Chondrocyte (in vitro differentiated cells): ENCODE measurements at places on chromosomes 5 and 9. TPM values are rescaled to one million over a fixed set of nuclear protein-coding genes. Genes with fewer than 3 reads are reported as not detected.

GRCh38 chr5:140181525-140181924 is 6.5 kb downstream of the CYSTM1 start:
- H3K4me1 ChIP-seq: peaks cover 20% of the 10 kb centered on the region
- H3K27me3 ChIP-seq: no peaks in the 10 kb centered on the region
- H3K4me3 ChIP-seq: no peak overlapping the region
- no peak for DNase-seq
- no peaks in the 10 kb centered on the region for H3K36me3 ChIP-seq

DNA sequence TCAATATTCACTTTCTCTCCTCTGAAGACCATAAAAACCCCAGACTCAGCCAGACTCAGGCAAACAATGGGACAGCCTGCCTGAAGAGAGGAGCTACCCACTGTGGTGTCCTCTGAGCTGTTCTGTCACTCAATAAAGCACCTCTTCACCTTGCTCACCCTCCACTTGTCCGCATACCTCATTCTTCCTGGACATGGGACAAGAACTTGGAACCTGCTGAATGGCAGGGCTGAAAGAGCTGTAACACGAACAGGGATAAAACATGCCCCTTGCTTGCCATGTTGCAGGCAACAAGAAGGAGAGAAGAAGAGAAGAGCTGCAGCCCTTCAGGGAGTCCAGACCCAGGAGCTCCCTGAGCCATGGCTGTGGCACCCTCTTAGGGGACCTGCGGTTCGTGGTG is 86.8 kb upstream of the SEMA6A start:
- no peak overlapping the region for H3K27ac ChIP-seq
- peaks cover 11% of the 10 kb centered on the region for H3K4me1 ChIP-seq
- peaks cover 5% of the 10 kb centered on the region for H3K27me3 ChIP-seq
- no peaks in the 10 kb centered on the region for H3K36me3 ChIP-seq
- H3K4me3 ChIP-seq: no peak overlapping the region

DNA sequence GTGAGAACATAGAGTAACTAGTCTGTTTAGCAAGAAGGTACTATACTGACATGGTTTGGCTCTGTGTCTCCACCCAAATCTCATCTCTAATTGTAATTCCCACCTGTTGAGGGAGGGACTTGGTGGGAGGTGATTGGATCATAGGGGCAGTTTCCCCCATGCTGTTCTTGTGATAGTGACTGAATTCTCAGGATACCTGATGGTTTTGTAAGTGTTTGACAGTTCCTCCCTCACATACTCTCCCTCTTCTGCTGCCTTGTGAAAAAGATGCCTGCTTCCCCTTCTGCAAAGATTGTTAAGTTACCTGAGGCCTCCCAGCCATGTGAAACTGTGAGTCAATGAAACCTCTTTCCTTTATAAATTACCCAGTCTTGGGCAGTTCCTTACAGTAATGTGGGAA is 240.4 kb upstream of the ST8SIA4 start:
- no peaks in the 10 kb centered on the region for H3K36me3 ChIP-seq
- peaks cover 3% of the 10 kb centered on the region for H3K27me3 ChIP-seq
- DNase-seq: no peak
- H3K4me3 ChIP-seq: no peak overlapping the region
- no peak overlapping the region for H3K27ac ChIP-seq

DNA sequence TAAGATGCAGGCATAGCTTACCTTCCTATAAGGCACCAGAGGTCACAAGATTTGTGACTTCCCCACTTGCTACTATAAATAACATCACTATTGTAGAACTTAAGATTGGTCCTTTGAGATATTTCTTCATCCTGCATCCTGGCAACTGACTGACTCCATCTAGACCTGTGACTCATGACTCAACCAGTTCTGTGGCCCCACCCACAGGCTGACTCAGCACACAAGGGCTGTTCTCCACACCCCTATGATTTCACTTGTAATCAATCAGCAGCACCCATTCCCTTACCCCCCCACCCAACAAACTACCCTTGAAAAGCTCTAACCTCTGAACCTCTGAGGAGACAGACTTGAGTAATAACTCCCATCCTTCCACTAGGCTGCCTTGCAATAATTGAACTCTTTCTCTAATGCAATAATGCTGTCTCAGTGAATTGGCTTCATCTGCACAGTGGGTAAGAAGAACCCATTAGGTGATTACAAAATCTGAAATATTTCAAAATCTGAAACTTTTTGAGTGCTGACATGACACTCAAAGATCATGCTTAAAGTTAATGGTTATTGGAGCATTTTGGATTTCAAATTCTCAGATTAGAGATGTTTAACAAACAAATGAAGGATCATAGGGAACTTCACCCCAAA is 296.7 kb downstream of the ARL15 start:
- H3K4me1 ChIP-seq: peaks cover 17% of the 10 kb centered on the region
- no peaks in the 10 kb centered on the region for H3K27me3 ChIP-seq
- no peak for DNase-seq
- H3K27ac ChIP-seq: no peak overlapping the region
- H3K4me3 ChIP-seq: no peak overlapping the region

DNA sequence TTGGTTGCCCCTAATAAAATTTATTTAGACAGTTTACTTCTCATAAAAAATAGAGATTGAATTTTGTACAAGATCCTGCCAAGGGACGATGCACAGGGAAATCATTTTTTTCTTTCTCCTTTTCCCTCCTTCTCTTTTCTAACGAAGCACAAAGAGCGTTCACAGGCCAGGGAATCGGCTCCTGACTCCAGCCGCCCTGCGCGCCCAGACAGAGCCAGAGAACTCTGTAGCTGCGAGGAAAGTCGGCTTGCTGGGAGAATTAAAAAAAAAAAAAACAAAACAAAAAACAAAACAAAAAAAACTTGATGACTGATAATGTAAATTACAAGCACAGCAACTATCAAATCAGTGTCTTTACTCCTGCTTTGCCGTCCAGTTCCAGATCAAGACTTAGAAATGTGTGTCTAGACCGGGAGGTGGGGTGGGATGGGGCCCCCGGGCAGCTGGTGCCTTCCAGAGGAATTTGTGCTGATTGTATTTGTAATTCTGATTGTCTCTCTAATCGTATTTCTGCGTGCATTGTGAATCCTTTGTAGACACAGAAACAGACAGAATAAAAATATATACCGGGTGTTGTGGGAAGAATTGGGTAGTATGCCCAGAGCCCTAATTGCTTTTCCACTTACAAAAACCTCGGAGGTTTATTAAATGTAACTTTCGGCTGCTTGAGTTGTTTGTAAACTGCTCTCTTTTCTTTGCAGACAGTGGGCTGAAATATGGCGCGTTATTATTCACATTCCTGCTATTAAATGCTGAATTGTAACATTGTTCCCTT is 3.6 kb upstream of the OTP start:
- peaks cover 33% of the 10 kb centered on the region for H3K4me1 ChIP-seq
- no peak overlapping the region for H3K4me3 ChIP-seq

DNA sequence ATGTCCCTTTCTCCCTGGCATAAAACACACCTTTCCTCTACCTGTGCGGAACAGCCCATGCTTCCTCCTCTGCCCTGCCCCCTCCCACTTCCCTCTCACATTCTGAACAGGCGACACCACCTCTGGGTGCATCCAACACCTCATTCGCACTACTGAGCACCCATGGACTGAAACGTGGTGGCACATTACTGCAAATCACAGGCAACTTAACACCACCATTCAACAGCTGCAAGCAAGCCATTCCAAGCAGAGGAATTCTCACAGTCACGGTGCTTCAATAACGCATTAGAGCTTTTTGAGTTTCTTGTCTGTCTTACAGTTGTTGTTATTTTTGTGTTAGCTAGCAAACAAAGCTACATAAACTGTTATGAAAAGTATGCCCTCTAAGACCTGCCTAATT is 298.2 kb upstream of the TAS2R1 start:
- H3K36me3 ChIP-seq: peaks cover 4% of the 10 kb centered on the region
- peaks cover 21% of the 10 kb centered on the region for H3K4me1 ChIP-seq
- H3K27ac ChIP-seq: no peak overlapping the region
- H3K27me3 ChIP-seq: no peaks in the 10 kb centered on the region

GRCh38 chr5:31941151-31941755 is 232.9 kb downstream of the GOLPH3 start:
- peaks cover 30% of the 10 kb centered on the region for H3K4me1 ChIP-seq
- H3K4me3 ChIP-seq: no peak overlapping the region
- no peak overlapping the region for H3K27ac ChIP-seq

- no peaks in the 10 kb centered on the region for H3K36me3 ChIP-seq
- no peak overlapping the region for H3K27ac ChIP-seq
- peaks cover 4% of the 10 kb centered on the region for H3K27me3 ChIP-seq
- no peak overlapping the region for H3K4me3 ChIP-seq
Measured at GRCh38 chr5:165836046-165836445, 2330.6 kb downstream of the MAT2B start.

DNA sequence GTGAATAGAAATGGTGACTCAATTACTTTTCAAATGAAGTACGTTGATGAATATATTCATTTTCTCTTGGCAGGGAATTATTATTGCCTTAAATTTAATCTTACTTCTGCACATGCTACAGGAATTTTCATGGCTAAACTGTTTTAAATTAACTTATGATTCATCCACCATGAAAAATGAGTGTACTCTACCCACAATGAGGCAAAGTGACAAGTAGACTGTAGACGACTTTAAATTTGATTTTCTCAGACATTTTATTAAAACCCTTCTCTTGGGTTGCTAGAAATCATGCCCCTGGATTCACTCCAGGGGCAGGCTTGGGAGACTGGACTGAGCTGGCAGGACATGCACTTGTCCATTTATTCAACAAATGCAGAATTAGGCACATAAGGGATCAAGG is 23.5 kb upstream of the ERAP2 start:
- peaks cover 33% of the 10 kb centered on the region for H3K4me1 ChIP-seq
- H3K27ac ChIP-seq: peak overlapping the region; percentile 81
- DNase-seq: no peak
- no peaks in the 10 kb centered on the region for H3K36me3 ChIP-seq
- H3K4me3 ChIP-seq: no peak overlapping the region
- H3K27me3 ChIP-seq: no peaks in the 10 kb centered on the region

DNA sequence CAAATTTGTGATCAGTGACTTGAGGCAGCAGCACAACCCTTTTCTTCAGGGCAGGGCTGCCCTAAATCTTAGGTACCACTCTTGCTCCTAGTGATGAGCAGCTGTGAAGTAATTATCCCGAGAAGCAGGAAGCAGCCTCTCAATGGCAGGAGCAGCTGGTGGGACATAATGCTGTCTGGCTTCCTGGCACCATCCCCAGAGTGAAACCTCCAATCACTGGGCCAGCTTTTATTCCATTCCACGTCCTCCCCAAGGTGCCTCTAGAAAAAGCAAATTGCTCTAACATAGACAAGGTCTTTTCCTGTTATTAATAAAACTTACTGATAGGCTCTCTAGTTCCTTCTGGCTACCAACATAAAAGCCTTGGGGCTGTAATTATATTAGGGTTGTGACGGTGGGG is 154.0 kb downstream of the FRMD3 start:
- no peak overlapping the region for H3K4me3 ChIP-seq
- no peaks in the 10 kb centered on the region for H3K27me3 ChIP-seq
- H3K27ac ChIP-seq: no peak overlapping the region
- DNase-seq: no peak
- H3K4me1 ChIP-seq: no peaks in the 10 kb centered on the region

DNA sequence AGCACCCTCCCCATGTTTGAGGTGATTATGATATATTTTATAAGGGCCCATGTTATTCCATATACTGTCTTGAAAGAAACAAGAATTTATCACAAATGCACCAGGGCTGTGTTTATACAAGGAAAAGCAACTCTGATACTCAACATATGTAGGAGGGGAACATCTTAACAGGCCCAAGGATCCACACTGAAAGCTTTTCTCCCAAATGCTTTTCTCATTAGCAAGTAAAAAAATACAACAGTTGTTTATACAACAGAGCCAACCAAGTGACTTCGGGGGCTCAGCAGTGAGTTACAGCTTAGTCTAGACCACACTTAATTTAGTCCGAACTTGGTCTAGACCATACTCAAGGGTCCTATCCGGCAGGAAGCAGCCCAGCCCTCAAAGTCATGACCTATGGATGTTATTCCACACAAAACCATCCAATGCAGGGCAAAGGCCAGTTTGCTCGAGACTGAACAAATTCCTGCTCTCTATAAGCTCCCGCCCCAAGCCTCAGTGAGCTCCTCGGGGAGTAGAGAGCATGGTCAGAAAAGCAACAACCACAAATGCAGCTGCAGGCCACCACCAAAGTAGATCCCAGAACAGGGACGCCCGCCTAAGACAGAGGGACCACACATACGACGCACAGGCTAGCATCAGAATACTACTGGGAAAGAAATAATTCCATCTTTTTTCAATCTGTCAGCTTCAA is 6.8 kb downstream of the GZMK start:
- H3K4me1 ChIP-seq: peaks cover 13% of the 10 kb centered on the region
- no peak for DNase-seq

DNA sequence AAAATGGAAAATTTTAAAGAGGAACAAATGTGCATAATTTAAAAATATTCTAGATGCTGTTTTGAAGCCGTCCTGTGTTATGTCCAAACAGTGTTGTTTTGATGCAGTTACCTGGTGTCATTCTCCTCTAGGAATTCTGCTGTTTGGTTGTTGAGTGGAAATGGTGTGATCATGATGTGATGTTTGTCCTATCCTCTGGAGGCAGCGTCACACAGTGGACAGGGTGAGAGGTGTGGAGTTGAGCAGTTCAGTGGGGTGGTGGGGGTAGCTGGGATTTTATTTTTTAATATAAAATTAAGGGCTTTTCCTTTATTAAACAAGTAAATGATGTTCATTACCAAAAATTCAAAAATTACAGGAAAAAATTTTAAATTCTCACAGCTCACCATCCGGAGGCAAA is 31.2 kb downstream of the PRDM6 start:
- H3K36me3 ChIP-seq: no peaks in the 10 kb centered on the region
- no peaks in the 10 kb centered on the region for H3K27me3 ChIP-seq
- no peak overlapping the region for H3K27ac ChIP-seq
- H3K4me1 ChIP-seq: peaks cover 40% of the 10 kb centered on the region
- no peak overlapping the region for H3K4me3 ChIP-seq

DNA sequence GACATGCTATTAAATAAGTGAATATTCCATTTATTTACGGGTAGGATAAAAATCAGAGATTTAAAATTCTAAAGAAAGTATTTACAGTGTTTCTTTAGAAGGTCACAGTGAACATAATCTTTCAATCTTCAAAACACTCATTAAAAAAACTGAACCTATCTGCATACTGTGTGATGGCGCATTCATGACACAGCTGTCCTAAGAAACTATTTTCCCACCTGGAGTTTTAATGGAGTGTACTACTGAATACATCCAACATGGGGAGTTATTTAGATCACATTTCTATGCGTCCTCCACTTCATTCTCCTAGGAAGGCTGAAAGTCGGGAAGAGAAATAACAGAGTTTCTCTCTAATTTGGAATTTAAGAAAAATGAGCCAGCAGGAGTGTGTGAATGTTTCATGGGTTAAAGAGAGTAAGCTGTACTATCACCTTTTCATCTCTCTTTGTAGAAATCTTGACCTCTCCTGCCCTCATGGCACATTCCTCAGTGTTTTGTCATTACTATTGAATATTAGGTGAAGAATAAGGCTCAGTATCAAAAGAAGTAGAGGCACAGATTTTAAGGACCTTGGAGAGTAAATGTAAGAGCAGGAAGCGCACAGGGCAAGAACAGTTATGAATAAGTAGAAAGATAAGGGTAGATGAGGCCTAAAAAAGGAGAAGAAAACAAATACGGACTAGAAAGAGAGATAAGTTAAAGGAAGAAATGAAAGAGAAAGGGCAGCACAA is 551.2 kb upstream of the TUSC1 start:
- H3K4me3 ChIP-seq: no peak overlapping the region
- no peak overlapping the region for H3K27ac ChIP-seq
- H3K36me3 ChIP-seq: no peaks in the 10 kb centered on the region
- DNase-seq: no peak

GRCh38 chr5:67306965-67307607 is 110.5 kb upstream of the CD180 start:
- H3K36me3 ChIP-seq: peaks cover 2% of the 10 kb centered on the region
- no peak for DNase-seq
- peak overlapping the region; percentile 0 for H3K27ac ChIP-seq
- H3K27me3 ChIP-seq: no peaks in the 10 kb centered on the region
- H3K4me3 ChIP-seq: no peak overlapping the region

CNTFR gene
- total RNA-seq: 0.12 TPM in 1 of 3 replicates, not detected in the others

CEL gene
- 0.87 to 1.5 TPM (median 1.1 TPM) in 3 replicates for total RNA-seq

MUSK gene
- total RNA-seq: not detected in 3 replicates

SLC6A3 gene
- total RNA-seq: not detected in 3 replicates

PTGES2 gene
- total RNA-seq: 43.5 to 53.6 TPM (median 49.3 TPM) in 3 replicates

PCDHGB6 gene
- total RNA-seq: 52.4 to 64.2 TPM (median 56.8 TPM) in 3 replicates
